ENCODE measurements at places on chromosomes 7 and 10.

DNA sequence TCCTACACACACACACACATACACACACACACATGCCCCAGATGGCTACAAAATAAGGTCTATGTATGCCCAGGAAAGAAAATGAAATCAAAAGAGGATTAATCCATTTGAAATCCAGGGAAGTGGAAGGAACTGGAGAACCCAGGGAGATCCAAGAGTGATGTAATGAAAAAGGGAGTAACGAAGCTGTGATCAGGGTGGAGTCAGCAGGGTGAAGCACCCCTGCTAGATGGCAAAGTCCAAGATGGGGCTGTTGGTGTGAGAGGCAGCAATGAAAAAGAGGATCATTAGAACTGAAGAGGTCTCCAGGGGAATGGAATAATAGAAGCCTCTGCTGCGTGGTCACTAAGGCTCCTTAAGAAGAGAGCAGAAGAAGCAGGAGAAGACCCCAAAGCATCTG is 43.6 kb upstream of the IL6 start:
- ATAC-seq: no peak

GRCh38 chr10:125337510-125337909 is 177.1 kb upstream of the CTBP2 start:
- no peak for ATAC-seq

GRCh38 chr10:59829024-59829423 is 75.8 kb upstream of the MRLN start:
- ATAC-seq: no peak

DNA sequence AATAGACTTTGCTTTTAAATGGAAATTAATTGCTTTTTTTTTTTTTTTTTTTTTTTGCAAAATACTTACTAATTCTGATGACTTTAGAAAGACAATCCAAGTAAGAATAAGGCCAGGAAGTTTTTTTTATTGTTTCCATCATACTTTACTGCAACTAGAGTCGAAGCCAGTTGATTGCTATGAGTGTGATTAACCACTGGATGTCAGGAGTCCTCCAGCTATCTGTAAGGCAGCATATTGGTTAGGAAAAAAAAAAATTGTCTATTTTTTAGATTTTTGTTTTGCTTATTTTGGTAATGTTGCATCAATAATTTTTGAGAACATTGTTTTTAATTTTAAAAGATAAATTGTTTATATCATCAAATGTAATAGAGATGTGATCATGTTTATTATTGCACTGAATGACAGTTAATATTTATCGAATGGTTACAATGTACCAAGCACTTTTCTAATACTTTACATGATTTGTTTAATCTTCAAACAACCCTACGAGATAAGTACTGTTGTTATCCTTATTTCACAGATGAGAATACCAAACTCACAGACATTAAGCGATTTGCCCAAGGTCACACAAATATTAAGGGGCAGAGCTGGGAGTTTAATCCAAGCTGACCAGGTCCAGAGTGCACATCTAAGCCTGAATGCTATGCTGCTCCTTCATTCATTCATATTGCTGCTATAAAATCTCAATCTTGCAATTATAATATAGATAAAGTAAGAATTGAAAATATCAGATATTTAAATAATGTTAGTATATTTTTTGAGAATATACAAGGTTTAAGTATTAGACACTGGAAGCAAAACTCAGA is 19.9 kb upstream of the LMOD2 start:
- no peak for ATAC-seq

DNA sequence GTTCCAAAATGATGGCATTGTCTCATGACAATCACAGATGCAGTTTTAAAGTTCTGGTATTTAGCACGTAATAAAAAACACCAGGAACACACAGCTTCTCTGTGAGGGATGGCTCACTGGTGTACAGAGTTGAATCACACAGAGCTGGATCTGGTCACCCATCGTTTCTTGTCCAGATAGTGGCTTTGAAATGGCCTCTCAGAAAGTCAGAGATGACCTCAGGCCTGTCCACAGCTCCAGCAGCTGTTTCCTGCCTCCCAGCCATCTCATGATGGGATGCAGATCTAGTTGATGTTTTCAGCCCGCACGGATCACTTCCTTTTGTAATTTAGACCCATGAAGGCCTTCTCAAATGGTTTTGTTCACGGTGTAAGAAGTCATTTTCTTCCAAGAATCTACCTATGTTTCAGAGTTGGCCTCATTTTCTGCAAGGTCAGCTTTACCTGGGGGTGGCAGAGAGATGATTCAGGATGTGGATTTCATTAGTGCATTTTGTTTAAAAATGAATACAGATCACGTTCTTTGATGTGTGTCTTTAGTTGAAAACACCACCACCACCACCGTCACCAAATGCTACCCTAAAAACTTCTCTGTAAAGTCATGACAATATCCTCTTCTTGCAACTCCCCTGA is 166.2 kb downstream of the SNX10 start:
- no peak for ATAC-seq

DNA sequence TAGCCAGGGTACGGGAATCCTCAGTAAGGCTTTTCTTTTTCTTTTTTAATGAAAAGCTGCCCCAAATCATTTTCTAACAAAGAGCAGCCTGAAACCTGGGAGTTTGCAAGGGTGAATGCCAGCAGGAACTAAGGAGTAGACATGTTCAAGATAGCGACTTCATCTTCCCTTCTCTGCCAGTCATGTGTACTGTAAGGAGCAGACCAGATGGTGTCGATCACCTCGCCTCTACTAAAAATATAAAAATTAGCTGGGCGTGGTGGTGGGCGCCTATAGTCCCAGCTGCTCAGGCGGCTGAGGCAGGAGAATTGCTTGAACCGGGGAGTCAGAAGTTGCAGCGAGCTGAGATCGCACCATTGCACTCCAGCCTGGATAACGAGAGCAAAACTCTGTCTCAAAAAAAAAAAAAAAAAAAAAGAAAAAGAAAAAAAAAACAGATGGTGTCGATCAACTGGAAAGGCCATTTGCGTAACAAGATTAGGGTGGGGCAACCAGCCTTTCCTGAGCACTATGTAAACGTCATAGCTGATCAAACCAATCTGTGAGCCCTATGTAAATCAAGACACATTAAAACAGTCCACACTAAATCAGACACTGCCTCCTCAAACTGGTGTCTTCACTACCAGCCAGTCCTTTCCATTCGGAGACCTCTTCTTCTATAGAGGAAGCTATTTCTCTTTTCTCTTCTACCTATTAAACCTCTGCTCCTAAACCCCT is 33.8 kb downstream of the NOLC1 start:
- peak; percentile 41 for ATAC-seq

GRCh38 chr7:52851547-52851946 is 183.9 kb upstream of the POM121L12 start:
- ATAC-seq: no peak

DNA sequence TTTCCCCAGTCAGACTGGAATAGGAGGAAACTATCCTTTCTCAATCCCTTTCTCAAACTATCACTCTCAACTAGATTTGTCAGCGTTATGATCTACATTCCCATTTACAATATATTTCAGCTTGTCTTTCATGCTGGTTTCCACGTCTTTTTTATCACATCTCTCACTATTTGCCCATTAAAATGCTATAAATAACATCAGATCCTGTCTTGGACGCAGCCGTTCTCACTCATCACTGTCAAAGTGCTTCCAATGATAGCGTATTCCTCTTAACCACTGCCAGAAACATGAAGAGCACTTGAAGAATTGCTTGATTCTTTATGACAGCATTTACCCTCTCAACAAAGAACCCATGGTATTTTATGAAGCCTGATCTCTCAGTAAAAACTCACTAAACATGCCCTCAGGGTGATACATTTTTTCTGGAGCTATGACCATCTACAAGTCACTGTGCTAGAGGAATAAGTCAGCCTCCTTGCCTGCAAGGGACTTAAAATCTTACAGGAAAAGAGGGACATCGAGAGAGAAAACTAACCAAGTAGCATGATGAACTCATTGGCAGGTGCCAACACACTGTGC is 205.6 kb upstream of the PFKP start:
- ATAC-seq: no peak

- peak; percentile 49 for ATAC-seq
Measured at GRCh38 chr7:104207348-104207730, 474 bp downstream of the ORC5 start.

DNA sequence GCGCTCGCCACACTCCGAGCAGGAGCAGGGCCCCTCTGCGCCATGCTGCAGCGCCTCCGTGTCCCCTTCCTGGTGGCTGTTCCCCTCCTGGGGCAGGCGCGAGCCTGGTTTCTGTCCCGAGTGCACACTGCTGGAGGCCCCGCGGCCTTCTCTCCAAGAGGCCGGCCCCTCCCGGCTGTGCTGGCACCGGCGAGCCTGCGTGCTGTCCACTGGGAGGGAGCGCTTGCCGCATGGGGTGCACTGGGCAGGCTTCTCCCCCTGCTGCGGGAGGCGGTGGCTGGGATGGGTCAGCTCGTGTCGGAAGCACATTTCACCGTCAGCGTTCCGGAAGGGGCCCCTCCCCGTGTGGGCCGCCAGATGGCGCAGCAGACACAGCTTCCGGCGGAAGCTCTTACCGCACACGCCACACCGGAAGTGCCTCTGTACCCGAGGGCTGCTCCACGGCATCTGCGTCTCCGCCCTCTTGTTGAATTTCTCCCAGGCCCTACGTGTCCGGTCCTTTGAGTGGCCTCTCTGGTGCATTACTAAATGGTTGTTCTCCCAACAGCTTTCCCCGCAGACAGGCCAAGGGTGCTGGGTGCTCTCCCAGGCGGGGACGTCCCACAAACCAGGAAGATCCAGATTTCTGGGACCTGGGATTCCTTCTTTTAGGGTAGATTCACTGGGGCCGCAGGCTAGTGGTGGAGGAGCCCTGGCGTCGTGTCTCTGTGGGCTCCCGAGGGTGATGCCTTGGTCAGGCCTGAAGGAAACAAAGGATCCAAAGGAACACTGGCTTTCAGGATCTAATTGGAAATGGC is 18.7 kb downstream of the ZNF786 start:
- peak; percentile 27 for ATAC-seq

DNA sequence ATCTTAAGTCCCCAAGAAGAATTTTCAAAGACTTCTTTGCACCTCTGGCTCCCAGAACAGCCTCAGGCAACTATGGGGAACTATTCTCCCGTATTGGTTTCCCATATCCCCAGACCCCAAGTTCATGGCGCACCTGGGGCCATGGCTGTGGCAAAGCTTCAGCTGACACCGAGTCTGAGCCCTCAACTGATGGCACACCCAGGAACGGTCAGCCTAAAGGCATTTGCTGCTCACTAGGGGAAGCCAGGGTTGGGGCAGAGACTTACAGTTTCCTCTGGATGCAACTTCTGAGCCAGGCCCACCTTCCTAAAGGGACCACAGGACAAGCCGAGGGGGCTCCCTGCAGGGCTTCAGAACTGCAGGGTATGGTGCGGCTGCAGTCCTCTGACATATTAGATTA is 13.7 kb upstream of the CPA1 start:
- ATAC-seq: no peak

- no peak for ATAC-seq
Measured at GRCh38 chr10:35342183-35342753, 6.0 kb downstream of the CCNY start.

GRCh38 chr7:106895246-106895864 is 30.3 kb downstream of the PIK3CG start:
- ATAC-seq: peak; percentile 38

Data from esophagus mucosa (tissue), 1 donor.